NCI-H1694 (cell line): ENCODE measurements at places on chromosomes 16 and 17.
A peak's percentile ranks its signal among the peaks of the same experiment; 100 is the strongest.

- DNase-seq, result no peak
These were observed 7.2 kb upstream of the TBKBP1 start for GRCh38 chr17:47686664-47687327.

GRCh38 chr17:50448643-50449042, 20.0 kb downstream of the CHAD start:
- no peak for DNase-seq

- no peak for DNase-seq
These were observed 10.4 kb downstream of the TAF1C start for GRCh38 chr16:84176192-84177053.

- DNase-seq, result no peak
These were observed 26.7 kb downstream of the DNASE1 start for GRCh38 chr16:3681206-3681605.

- peak; percentile 11 for DNase-seq
These were observed 21.1 kb upstream of the SPATA32 start for GRCh38 chr17:45282683-45283644.

DNA sequence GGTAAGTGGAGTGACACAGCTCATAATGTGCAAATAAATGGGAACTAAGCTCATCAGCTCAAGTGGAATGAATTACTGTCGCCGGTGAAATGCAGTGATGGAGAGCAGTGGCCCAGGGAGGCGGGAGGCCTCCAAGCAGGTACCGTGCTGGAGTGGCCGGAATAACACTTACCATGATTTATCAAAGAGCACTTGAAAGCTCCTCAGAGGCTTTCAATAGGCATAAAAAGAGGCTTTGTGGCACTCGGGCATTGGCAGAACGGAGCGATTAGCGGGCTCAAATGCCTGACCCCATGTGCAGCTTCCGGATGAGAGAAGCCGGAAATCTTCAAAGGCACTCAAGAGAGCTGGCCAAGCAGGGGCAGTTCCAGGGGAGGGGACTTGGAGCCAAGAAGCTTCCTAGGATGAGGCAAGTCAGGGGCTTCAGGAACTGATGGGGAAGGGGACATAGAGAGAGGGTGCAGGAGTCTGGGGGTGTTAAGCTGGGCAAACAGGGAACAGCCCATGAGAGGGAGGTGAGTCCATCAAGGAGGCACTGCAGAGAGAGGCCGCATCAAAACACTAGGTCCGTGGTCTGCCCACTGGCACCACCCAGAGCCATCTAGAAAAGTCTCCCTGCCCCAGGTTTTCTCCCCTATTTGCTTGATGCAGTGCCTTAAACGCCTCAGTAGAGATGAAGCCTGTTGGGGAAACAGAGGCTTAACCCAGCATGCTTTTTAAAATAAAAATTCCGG, 144.0 kb upstream of the IRX6 start:
- DNase-seq, result no peak

- DNase-seq, result no peak
These were observed 7.3 kb downstream of the TBC1D24 start for GRCh38 chr16:2482249-2482648.

- DNase-seq, result peak; percentile 62
These were observed 310.6 kb downstream of the SEC14L1 start for GRCh38 chr17:77451245-77451893.

DNA sequence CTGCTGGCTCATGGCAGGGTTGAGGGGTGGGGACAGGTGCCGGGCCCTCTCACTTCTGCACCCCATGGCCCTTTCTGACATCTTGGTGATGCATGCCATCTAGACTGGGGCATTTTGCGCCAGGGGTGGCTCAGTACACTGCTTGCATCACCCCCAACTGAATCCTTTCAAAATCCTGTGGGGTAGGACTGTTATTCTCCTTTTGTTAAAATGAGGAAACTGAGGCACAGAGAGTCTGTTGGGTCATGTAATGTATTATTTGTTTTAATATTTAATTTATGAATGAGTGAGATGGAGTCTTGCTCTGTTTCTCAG, 9.9 kb downstream of the ADCY7 start:
- DNase-seq, result no peak

DNA sequence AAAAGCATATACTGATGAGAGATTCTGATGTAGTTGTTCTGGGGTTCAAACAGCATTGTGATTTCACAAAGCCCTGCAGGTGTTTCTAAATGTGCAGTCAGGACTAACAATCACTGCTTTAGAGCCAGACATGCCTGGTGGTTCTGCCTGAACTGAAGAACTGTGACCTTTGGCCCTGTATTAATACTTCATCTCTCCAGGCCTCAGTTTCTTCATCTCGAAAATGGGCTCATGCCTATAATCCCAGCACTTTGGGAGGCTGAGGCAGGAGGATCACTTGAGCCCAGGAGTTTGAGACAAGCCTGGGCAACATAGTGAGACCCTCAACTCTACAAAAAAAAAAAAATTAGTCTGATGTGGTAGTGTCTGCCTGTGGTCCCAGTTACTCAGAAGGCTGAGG, 3.9 kb downstream of the DNAI2 start:
- DNase-seq, result no peak

DNA sequence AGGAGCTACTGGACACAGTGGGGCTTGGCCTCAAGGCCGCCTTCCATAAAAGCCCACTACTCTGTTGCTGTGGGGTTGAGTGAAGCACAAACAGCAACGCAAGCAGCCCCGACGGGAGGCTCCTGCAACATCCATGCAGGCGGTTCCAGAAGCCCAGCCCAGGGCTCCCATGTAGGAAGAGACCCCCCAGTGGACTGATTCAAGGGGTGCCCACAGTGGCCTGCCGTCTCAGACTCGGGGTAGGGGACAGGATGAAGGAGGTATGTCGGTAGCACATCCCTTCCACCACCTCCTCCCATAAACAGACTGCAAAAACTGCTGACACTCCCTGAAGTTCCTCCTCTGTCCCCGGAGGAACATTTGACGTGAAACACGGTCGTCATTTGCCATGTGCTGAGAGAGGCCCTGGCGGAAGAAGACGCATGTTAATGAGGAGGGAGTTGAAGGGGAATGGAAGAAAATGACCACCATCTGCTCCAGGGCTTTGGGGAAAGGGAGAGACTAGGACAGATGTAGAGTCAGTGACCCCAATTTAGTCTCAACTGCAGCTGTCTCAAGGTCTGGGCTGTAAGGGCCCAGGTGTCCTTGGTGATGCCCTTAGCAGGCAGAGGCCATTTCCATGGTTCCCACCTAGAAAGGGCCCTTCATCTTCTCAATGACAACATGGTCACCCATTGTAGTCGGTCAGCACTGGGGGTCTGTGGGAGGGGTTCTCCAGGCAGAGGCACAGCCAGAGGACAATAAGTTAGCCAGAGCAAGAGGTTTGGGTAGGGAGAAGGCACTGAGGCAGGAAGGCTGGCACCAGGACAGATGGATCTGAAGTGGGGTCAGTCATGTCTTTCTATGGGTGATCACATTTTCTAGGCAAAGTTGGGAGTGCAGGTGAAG, 200.6 kb downstream of the CPPED1 start:
- no peak for DNase-seq

DNA sequence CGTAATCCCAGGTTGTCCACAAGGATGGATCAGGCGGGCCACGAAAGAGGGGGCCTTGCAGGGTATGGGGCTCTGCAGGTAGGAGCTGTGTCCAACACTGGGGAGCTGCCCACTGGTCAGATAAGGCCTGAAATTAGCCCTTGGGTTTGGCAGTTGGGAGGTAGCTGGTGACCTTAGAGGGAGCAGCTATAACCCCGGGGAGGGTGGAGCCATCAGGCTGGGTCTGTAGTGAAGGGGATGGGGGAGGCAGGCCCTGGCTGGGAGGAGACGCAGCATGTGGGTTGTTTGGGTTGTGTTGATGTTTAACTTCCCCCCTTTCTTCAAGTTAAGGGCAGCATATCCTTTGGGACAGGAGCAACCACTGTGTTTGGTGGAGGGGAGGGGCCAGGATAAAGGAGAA, 5.9 kb downstream of the MLLT6 start:
- DNase-seq, result no peak

- DNase-seq, result no peak
These were observed 82.4 kb downstream of the PLCG2 start for GRCh38 chr16:81861503-81861902.

DNA sequence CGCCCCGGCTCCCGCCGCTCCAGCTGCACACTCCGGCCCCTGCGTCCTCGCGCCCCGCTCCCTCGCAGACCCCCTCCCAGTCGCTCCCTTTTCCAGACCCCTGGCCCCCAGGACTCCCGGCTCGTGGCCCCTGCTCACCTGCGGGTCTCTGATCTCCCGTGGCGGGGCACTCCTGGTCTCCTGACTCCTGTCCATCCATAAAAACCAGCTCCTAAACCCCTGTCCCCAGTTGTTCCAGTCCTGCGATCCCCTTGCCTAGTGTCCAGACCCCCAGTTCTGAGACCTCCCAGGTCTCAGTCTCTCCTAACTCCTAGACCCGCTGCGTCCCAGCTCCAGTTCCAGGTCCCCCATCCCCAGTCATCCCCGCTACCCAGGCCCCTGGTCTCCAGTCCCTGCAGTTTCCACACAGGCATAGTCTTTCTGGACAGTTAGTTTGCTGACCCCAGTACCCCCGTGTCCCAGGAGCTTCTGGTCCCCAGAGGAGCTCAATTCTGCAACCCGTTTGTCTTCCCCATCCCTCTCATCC, 379 bp downstream of the SNX29 start:
- no peak for DNase-seq

DNA sequence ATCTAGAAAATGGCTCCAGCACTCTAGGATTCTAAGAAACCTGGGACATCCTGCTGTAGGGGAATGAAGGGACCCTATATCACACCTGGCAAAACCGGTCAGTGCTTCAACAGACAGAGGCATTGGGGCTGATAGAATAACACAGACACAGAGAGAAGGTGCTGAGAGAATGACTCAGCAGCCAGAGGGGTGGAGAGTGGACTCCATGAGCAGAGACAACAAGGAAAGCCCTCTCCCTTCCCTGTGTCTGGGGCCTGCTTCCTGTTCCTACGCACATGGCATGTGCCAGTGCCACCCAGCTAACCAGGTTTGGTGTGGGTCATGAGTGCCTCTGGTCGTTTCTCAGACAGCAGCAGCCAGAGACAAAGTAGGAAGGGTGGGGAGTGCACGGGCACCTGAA, 140.3 kb downstream of the CCT6B start:
- no peak for DNase-seq

DNA sequence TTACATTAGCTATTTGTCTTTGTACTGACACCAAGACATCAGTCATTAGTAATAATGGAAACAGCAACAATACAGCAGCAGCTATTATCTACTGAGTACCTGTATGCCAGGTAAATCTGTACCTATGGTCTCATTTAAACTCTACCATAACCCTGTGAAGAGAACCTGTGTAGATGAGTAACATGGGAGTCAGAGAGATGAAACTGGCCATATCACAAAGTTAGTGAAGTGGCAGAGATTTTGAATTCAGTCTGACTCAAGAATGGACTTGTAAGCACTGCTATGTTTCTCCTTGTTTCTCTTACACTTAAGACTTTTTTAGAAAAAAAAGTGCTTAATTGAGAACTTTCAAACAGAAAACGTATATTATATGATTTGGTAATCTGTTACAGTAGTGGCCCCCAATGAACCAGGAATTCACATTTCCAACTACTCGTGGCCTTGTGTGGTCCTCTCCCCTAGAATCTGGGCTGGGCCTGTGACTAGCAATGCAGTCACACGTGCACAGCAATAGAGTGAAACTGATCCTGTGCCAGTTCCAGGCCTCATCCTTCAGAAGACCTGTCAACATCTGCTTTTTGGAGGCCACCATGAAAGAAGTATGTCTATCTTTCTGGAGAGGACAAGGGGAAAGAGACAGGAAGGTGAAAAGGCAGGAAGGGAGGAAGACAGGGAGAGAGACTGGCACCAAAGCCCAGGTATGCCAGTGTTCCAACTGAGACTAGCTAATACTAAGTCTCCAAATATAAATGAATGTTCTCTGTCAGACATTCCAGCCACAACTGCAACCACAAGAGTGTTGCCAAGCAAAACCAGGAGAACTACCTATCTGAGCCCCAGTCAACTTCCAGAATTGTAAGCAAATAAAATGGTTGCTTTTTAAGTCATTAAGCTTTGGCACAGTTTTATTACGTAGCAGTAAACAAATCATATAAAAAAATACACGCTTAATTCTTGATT, 12.0 kb downstream of the CRLF3 start:
- no peak for DNase-seq

GRCh38 chr17:15240644-15241043, 24.5 kb downstream of the PMP22 start:
- no peak for DNase-seq

DNA sequence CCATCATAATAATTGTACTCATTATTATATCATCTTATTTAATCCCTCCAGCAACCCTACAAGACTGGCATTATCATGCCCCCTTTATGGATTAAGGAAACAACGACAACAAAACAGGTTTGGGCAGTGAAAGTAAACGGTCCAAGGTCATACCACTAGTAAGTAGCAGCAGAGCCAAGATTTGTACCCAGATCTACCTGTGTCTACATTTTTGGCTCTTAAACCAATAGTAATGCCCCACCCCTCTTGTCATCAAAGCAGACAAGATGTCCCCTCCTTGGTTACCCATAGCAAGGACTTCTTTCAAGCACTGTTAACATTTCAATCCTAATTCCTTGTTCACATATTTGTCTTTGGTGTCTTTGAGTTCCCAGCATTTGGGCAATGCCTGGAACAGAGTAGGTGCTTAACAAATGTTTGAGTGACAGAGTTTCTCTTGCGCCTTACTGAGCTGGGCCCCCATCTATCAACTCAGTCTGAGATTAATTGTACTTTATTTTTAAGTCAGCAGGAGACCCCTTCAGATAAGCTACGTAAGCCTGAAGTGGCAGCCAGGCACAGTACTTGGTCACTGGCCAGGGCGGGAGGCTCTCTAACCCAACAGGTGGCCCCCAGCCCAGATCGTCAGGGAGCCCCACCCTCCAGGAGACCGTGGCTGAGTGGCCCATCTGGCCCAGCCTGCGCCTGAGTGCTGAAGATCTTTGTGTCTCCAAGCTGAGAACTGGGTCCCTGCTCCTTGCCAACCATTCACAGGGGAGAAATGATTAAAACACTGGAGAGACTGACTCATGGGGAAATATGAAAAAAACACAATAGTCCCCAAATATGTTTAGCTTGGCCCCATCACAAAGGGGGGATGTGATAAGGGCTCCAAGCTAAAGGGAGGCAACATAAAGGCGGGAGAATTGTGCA, 75.8 kb downstream of the AXIN2 start:
- DNase-seq, result no peak

DNA sequence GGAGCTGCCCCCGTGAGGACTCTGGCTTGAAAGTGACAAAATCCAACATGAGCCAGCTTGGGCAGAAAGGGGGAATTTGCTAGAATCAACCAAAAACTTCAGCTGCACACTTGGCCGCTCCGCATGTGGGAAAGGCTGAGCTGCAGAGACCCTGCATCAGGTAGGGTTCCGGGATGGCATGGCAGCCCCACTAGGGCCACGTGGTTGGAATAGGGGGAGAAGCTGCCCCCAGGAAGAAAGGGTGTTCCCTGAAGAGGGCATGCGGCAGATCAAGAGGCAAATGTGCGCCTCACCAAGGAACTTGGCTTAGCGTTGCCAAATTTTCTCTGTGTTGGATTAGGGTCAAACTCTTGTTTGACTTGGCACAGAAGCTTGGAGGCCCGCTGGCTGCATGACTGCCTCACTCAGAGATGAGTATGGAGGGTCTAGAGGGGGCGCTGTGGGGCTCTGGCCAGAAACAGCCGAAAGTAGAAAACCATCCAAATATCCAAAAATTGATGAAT, 29.2 kb upstream of the WFIKKN2 start:
- peak; percentile 84 for DNase-seq

- DNase-seq, result no peak
These were observed 587 bp downstream of the MMP2 start for GRCh38 chr16:55479430-55480140.
